ENCODE measurements at places on chromosomes 5 and 9. TPM values are rescaled to one million over a fixed set of nuclear protein-coding genes. Genes with fewer than 3 reads are reported as not detected.

TAS2R1 gene
- not detected for total RNA-seq

PAM gene
- total RNA-seq: 404 TPM

SPINK6 gene
- not detected for total RNA-seq

MCIDAS gene
- total RNA-seq: not detected

TMEM174 gene
- total RNA-seq: not detected

PCBD2 gene
- total RNA-seq: 8.9 TPM

PDE6A gene
- not detected for total RNA-seq

MYO10 gene
- 5.6 TPM for total RNA-seq

GPR150 gene
- 0.39 TPM for total RNA-seq

TMEFF1 gene
- total RNA-seq: 0.10 TPM

FOXD4L4 gene
- not detected for total RNA-seq

IRX2 gene
- total RNA-seq: 0.81 TPM

SPAG8 gene
- total RNA-seq: 2.1 TPM

GHR gene
- total RNA-seq: 27.2 TPM

PAEP gene
- not detected for total RNA-seq

PDLIM4 gene
- total RNA-seq: 85.5 TPM

KCNMB1 gene
- 78.3 TPM for total RNA-seq

PCDHB6 gene
- total RNA-seq: 1.8 TPM

LCNL1 gene
- 0.40 TPM for total RNA-seq

SEMA5A gene
- total RNA-seq: 3.5 TPM

LTC4S gene
- 8.2 TPM for total RNA-seq

SLC6A18 gene
- total RNA-seq: not detected

SLC36A3 gene
- total RNA-seq: not detected

SPINK4 gene
- not detected for total RNA-seq

RHOBTB3 gene
- total RNA-seq: 84.9 TPM

SLC27A4 gene
- total RNA-seq: 34.3 TPM

JADE2 gene
- 113 TPM for total RNA-seq

SPOCK1 gene
- 46.5 TPM for total RNA-seq

Data from gastroesophageal sphincter (tissue), 4 donors.